ENCODE measurements at places on chromosomes 5 and 9.

GRCh38 chr9:125378778-125379177 lies 117.2 kb downstream of the GAPVD1 start:
- no peak for DNase-seq

DNA sequence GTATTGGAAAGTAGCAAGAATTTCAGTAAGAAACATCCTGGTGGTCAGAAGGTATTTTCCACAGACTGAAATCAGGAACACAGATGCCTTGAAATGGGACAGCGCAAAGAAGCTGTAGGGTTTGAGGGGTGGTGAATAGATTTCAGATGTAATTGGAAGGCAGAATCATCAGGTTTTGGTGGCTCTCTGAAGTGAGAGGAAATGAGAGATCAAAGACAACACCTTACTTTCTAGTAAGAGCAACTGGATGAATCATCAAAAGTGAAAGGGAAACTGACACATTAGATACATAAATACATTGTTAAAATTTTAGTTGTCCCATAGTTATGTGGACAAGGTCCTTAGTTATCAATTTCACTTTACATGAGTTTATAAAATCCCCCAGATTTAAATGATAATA lies 188.2 kb upstream of the SLC27A6 start:
- DNase-seq, result no peak

DNA sequence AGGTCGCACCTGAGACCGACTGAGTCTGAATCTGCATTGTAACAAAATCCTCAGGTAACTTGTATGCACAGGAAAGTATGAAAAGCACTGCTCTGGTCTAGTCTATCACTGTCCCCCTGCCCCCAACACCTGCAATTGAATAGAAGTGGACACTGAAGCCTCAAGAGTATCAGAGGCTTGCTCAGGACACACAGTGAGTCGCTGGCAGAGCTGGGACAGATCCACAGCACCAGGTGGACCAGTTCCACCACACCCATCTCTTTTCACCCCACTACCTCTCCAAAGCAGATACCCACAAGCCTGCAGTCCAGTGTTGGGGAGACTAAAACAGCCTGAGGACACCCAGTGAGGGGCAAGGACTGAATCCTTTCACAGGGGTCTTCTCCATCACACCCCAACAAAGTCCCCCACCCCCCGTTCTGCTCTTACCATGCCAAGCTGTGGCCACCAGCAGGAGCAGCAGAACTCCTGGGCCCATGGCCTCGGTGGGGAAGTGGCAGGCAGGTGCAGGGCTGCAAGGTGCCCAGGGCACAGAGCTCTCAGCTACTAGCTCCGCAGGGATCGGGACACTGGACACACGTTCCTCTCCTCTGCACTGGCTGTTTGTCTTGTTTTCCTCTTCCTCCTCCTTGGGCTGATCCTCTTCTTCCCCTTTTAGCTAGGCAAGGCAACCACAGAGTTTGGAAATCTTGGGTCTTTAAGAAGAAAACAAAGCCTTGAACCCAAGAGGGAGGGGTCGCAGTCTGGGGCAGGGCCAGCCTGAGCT lies at the start of gene CSF1R:
TSS of gene CSF1R (minus strand) at position 605 of the 766 bp plus-strand sequence. CDS start at position 478, 127 bp downstream.
- DNase-seq, result no peak

DNA sequence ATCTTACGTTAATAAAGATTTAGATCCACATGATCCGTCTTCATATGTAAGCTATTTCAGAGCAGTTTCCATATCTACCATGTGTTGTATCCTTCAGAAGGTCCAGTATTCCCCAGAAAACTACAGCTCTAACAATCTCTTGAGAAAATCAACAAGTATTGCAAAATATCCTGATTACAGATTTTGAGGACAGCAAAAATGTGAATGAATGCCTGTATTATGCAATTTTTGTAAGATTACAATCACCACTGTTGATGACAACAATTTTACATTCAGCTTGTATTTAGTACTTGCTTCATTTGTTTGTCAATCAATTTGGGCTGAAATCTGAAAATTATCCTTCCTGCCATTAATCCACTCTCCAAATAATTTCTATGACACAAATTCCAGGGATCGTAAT lies 43.0 kb upstream of the FLT4 start:
- no peak for DNase-seq

DNA sequence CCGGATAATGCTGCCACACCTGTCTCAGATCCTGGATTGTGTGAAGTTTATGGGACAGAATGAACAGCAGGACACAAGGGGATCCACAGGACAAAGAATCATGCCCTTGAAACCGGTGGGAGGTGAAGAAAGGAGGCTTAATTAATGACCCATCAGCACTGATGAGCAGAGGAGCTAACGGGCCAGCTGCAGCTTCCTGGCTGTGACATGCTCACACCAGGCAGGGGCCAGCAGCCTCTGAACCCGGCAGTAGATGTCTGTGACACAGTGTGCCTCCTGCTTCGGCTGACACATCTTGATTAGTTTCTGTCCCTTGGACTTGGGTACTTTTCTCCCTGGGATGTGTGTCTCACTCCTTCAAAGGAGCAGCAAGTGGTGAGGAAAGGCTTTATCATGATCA lies 328.8 kb upstream of the BRINP1 start:
- no peak for DNase-seq

DNA sequence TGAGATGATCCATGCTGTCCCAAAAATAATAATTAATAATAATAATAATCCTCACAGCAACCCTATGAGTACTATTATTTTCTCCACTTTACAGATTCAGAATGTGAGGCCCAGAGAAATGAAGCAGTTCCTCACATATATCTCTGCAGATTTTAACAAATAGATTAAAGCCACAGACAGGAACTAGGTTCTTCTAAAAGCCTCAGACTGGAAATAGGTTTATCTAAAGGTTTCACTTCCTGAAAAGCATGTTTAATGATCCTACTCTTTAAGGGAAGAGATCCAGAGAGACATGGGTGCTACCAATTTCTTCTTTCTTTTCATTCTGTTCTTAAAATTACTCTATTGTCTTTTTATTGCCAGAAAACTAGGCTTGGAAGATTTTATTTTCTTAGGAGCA lies 1079.4 kb upstream of the COX7C start:
- no peak for DNase-seq

- DNase-seq, result no peak
Observed at GRCh38 chr5:80216096-80216495, 39.8 kb downstream of the SERINC5 start.

DNA sequence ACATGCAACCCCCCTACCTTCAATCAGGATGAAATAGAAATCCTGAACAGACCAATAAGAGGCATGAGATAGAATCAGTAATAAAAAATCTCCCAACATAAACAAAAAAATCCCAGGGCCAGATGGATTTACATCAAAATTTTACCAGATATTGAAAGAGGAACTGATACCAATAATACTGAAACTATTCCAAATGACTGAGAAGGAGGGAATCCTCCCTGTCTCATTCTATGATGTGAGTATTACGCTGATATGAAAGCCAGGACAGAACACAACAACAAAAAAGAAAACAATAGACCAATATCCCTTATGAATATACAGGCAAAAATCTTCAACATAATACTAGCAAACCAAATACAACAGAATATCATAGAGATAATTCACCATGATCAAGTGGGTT lies 109.0 kb upstream of the SMC2 start:
- no peak for DNase-seq

GRCh38 chr9:14251154-14252071 lies 62.5 kb downstream of the NFIB start:
- peak; percentile 15 for DNase-seq

DNA sequence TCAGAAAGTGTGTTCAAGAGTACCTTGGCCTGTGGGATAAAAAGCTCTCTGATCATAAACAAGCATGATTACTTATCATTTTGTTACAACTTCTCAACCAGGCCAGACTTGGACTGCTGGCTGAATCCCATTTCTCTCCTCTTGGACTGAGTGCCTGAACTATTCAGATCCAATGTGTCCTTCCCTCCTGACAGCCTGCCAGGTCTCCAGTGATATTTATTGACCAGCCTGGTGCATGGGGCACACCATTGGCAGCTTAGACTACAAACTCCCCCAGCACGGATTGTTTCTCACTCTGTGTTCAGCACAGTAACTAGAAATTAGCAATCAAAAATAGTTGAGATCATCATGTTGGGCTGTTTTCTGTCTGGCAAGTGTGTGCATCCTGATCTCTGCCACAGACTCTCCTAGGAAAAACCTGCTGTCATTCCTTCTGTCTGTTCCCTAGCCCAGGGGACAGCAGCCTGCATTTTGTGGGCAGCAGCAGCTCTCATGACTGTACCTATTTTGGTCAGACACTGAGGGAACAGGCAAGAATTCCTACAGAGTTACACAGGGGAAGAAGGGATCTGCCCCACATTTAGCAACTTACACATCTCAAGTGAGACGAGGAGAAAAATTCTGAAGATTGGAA lies 348.1 kb downstream of the ADAMTS6 start:
- DNase-seq, result no peak

DNA sequence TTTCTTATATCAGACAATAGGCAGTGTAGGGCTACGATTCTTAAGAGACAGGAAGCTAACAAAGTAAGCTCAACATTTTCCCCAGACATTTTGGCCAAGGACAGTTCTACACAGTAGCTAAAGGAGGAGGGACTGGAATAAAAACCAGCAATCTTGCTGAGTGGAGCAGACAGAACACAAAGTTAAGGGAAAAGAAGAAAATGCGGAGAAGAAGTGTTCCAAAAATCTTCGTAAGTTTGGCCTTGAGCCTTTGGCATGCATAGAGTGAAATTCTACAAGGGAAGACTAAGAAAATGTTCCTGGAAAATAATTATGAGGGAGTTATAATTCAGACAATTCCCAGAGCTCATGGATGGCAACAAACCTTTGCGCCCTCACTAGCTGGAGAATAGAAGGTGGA lies 748.0 kb upstream of the CTNND2 start:
- no peak for DNase-seq

- no peak for DNase-seq
Observed at GRCh38 chr9:123631862-123632261, 275.9 kb downstream of the CRB2 start.

DNA sequence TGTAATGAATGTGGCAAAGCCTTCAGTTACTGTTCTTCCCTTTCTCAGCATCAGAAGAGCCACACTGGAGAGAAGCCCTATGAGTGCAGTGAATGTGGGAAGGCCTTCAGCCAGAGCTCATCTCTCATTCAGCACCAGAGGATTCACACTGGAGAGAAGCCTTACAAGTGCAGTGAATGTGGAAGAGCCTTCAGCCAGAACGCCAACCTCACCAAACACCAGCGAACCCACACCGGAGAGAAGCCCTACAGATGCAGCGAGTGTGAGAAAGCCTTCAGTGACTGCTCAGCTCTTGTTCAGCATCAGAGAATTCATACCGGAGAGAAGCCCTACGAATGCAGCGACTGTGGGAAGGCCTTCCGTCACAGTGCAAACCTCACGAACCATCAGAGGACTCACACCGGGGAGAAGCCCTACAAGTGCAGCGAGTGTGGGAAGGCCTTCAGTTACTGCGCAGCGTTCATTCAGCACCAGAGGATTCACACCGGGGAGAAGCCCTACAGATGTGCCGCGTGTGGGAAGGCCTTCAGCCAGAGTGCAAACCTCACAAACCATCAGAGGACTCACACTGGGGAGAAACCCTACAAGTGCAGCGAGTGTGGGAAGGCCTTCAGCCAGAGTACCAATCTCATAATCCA lies 6.8 kb downstream of the RPL12 start:
- DNase-seq, result no peak

GRCh38 chr5:107219993-107220392 lies 450.7 kb downstream of the EFNA5 start:
- no peak for DNase-seq

DNA sequence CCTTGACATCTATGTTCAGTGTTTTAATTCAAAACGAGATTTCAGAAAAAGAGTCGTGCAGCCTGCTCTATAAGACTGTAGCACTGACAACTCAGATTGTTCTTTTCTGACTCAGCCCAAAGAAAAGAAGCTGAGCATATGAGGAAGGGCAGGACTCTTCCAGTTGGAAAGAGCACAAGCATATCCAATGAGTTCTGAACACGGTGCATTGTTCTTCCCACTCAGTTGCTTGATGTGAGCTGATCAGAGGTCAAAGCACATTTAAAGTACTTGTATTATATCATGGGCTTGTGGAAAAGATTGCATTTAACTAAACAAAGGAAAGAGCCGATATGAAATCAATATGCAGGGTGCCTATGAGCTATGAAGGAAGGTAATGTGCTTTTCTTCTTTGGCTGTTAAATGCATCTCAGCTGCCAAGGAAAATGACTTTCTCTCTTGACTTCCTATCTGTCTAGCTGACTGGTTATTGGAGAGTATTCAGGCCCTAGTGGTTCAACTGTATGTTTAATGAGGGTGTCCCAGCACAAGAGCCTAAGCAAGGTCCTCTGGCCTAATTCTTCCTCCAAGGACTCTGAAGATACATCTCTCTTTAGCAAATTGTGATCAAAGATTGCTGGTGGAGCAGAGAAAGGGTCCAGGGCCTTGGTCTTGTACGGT lies 226.6 kb upstream of the PPP1R2B start:
- DNase-seq, result no peak

DNA sequence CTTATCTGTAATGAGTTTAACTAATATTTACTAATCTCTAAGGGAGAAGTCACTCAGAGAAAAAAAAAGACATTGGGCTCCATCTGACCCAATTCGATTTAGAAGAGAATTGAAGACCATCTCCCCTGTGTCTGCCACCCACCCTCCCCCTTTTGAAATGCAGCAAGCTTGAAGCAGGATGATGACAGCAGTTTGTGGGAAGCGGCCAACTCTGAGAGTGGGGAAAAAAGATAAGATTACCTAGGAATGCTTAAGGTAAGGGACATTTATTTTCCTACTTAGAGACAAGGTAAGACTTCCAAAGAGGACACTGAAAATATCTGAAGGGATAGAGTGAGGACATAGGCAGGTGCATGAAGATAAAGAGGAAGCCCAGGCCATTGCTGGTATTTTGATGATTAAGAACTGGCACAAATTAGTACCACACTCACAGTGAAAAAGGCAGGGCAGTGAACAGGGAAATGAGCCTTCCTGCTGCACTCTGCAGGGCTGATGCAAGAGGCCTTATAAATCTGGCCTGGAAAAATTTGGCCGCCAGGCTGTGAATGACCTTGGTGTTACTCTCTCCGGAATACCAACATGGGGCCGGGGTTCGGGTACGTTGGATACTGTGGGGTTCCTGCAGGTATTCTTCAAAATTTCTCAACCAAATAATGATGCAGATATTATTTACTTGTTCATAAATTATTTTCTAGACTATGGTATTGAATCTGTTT lies 42.3 kb downstream of the HTR1A start:
- DNase-seq, result no peak

DNA sequence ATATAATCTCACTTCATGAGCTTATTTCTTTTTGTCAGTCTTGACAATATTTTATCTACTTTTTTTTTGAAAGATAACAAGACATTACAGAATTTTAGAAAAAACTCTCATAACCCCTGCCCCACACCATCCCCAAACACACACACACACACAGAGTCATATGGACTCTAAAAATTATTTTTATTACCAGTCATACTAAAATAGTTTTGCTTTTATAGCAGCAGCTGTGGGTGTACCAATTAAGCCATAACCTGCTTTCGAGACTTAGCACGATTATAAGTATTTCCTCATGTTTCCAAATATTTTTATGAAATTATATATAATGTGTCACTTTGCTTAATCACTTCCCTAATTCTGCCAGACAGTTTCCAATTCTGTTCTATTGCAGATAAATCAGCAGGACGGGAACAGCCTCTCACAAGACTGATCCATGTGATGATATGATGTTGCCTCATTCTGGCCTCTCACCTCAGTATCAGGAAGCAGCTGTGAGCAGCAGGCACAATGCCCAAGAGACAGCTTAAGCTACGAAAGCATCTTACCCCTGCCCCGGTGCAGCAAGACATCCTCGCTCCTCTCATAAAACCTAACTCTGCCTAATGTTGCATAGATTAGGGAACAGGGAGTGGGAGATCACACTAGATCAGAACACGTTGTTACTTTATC lies 7.0 kb downstream of the PDCL start:
- DNase-seq, result no peak
